ENCODE measurements at places on chromosomes 4 and X.

- DNase-seq = no peak
These were observed 254.6 kb downstream of the CHIC1 start for GRCh38 chrX:73817393-73818199.

GRCh38 chr4:154029171-154029570 is 240.3 kb upstream of the SFRP2 start:
- DNase-seq = no peak

- peak; percentile 41 for DNase-seq
These were observed 5.2 kb downstream of the KLF3 start for GRCh38 chr4:38669208-38669607.

DNA sequence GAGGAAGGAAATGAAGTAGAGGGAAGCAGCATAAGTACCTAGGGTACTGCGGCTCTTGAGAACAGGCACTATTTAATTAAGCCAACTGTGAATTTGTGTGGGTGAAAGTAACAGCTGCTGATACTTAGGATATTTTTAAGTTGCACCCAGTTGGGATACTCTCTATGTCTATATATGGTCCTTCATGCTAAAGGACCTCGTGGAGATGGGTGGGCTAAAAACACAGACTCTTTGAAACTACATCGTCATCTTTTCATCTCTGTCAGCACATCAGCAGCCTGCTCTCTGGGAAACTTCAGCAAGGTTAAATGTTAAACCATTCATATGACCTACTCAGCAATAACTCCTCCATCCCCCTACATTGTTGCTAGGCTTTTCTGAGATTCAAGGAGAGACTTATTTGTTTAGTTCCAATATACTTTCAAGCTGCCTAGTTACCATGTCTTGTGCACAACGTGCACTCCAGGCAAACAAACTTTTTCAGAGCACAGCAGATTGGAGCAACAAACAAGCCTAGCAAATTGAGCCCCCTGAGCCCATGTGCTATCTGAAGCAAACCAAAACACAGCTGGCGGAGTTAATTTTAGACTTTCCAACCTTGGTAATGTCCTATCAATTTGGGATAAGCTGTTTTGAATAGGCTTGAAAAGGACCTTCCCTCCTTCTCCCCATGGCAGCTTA is 6.2 kb upstream of the MOB1B start:
- DNase-seq = no peak

DNA sequence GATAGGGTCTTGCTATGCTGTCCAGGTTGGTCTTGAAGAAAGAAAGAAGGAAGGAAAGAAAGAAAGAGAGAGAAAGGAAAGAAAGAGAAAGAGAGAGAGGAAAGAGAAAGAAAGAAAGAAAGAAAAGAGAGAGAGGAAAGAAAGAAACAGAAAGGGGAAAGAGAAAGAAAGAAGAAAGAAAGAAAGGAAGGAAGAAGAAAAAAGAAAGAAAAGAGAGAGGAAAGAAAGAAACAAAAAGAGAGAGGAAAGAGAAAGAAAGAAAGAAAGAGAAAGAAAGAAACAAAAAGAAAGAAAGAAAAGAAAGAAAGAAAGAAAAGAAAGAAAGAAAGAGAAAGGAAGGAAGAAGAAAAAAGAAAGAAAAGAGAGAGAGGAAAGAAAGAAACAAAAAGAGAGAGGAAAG is 95.8 kb upstream of the SHOX start:
- DNase-seq = no peak

DNA sequence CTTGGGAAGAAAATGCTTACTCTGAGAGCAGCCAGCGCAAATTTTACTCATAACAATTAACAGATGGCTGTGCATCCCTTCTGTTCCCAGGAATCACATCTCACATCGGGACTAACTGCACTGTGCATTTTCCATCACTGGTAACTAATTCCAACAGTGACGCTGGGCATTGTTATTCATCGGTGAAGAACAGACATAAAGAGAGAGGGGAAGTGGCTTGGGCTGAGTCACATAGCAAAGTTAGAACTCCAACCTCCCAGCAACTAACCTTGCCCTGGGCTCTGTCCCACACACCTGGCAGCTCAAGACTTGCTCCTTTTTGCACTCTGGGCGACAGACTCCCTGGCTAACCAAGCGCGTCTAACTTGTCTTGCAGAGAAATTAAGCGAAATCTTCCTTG is 6.4 kb upstream of the LONRF3 start:
- DNase-seq = no peak

GRCh38 chr4:149574971-149575370 is 240.7 kb downstream of the IQCM start:
- no peak for DNase-seq

DNA sequence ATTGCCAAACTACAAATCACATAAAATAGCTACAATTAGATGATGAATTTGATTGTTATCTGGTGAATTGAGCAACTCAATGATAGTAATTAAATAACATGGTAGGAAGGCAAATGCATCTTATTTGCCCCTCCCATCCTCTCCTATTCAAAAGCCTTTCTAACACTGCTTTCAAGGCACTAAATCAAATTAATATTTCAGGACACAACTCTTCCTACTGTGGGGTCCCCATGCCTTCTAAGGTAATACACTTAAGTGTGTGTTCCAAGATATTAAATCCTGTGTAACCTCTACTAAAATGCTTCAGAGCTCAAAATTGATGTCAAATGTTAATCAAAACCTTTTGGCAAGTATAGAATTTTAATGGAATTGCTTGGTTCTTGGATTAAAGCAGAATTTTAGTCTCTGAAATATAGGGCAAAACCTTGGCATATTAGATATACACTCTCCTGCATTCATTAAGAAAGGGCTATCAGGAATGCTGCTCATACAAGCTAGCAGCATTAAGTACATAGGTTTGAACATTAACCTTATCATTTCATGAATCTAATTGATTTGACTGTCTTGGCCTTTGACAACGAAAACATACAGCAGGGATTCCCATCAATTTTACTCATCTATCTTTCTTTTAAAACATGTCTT is 371.8 kb upstream of the GALNTL6 start:
- DNase-seq = no peak

GRCh38 chr4:8656185-8656517 is 63.6 kb downstream of the CPZ start:
- no peak for DNase-seq

GRCh38 chrX:13256603-13257002 is 63.2 kb downstream of the ATXN3L start:
- no peak for DNase-seq

DNA sequence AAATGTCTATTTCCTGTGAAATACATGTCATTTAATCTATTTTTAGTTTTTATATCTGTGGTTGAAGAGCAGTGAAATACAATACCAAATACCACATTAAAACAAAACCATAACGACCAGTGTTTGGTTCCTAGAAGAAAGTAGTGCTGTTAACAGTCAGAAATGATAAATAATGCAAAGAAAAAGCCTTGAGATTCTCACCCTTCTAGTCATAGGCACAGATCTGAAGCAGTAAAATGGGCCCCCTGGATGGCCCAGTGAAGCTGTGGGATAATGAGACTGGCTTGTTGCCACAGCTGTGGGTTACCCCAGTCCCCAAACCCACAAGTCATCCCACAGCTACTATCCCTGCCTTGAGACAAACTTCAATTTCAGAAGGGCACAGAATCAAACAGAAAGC is 137.3 kb upstream of the RPL34 start:
- DNase-seq = no peak

DNA sequence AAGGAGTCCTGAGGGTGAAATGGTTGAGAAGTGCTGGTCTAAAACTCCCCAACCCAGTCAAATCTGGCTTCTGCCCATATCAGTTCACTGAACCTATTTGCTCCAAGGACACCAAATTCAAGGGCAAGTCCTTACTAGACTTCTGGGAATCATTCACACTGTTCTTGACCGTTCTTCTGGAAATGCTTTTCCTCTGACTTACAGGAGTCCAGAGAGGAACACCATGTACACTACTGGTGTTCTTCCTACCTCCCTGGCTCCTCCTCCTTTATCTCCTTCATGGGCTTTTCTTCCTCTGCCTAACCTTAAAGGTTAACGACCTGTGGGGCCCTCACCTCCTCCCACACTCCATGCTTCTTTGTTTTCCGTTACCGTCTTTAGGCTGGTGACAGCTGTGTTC is 281.3 kb downstream of the FRMPD4 start:
- no peak for DNase-seq

DNA sequence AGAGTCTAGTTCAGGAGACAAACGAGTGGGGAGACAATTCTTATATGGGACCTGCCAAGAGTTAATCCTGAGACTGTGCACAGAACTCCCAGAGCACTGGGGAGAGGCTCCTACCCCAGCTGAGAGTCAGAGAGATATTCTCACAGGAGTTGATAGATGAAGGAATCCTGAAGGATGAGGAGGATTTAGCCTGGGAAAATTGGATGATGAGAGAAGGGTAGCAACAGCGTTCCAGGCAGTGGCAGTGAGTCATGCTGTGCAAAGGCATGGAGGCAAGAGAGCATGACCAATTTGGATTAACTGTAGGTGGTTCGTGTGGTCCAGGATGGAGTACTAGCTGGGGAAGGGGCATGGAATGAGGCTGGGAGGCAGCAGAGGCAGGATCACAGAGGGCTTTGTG is 318.6 kb downstream of the LDB2 start:
- DNase-seq = no peak

DNA sequence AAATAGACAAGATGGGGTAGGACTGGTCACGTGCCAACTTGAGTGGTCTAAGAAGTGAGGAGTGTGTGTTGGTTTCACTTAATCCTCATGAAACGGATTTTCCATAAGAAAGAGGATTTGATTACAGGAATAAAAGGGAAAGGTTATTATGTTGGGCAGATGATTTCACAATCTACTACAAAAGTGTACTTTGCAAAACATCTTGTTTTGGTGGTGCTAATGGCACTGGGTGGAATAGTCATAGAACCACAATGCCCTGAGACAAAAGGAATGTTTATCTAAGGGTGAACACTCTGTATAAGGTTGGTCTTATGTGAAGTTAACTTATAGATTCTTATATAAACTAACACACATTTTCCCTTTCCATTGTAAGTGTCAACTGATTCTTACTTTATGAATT is 45.6 kb downstream of the GLUD2 start:
- DNase-seq = no peak

DNA sequence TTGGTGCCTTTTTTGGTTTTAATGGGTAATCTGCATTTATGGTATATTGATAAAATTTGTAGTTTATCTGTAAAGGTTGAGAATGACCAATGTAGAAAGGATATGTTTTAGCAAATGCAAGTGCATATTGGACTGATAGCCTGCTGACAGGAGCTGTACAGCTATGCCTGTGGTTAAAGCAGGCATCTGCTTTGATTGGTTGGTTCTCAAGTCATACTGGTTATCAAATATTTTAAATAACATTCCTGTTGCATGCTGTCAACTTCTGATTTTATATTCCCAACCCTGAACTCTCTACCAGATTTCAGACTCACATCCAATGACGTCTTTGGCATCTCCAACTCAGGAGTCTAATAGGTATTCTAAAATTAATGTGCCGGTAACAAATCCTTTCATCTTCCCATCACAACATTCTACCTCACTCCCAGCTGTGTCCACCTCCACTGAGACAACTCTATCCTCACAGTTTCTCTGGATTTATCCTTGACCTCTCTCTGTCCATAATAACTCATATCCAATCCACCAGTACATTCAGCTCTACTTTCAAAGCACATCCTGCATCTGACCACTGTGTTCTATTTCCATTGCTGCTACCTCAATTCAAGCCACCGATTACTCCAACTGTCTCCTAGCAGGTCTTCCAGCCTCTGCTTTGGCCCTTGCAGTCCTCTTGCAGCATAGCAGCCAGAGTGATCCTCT is 125.7 kb downstream of the CAMK2D start:
- peak; percentile 58 for DNase-seq
